Stimulated activated CD4-positive, alpha-beta T cell treated with anti-CD3 and anti-CD28 coated beads, Interleukin-4, amount 100 ng/mL, for 1 hour (primary cell): ENCODE measurements at places on chromosomes 13 and 19.

- DNase-seq, result no peak
Measured at GRCh38 chr19:18109341-18109732, 11.8 kb downstream of the MAST3 start.

DNA sequence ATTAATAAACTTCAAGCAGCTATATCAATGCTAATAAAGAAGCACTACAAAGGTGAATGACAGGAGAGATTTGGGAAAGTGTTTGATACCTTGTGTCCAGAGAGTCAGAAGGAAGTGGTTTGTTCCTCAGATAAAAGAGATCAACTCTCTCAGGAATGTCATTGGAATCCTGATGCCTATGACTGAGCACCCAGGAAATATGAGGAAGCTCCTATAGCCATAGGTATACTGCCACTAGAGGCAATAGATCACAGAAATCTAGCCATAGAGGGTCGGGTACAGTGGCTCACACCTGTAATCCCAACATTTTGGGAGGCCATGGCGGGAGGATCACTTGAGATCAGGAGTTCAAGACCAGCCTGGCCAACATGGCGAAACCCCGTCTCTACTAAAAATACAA, 612.6 kb downstream of the DACH1 start:
- no peak for DNase-seq

DNA sequence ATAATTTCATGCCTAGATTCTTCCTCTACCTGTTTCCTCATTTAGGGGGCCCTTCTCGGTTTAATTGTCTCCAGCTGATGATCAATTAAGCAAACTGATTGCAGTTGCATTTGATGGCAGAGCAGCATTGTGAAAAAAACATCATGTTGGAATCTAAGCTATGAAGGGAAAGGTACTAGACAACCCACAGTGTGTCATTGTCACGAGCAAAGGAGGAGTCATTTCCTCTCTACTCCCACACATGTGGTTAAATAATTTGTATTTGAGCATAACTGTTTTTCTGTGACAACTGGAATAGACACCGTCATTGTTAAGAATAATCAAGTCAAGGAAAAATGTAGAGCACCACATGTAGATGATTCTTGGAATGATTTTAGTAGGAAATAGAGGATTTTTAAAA, 240.3 kb downstream of the DCT start:
- no peak for DNase-seq

- DNase-seq, result peak; percentile 62
Measured at GRCh38 chr19:38224014-38224862, at the start of gene DPF1. TSS of gene DPF1 (minus strand) at chr19:38224222. CDS start at chr19:38224142, 80 bp downstream.

GRCh38 chr13:56906909-56907308, 233.8 kb upstream of the PRR20A start:
- DNase-seq, result no peak

DNA sequence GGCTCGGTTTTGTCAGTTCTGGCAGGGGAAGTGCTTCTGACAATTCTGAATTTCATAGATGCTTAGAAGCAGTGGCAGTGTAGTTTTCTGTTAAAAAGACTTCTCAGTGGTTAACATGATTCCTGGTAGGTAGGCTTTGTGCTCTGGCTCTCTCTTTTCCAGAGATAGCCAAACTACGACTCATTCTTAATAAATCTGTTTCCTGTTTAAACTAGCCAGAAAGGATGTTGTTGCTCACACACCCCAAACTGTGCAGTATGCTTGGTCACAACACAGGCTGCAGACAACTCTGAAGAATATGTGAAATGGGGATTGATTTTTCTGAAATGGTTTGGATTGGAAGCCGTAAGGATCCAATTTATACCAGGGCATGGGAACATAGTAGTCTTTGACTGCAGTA, 711.5 kb downstream of the PCDH17 start:
- no peak for DNase-seq

GRCh38 chr13:36454987-36455386, 22.7 kb downstream of the CCNA1 start:
- DNase-seq, result no peak

DNA sequence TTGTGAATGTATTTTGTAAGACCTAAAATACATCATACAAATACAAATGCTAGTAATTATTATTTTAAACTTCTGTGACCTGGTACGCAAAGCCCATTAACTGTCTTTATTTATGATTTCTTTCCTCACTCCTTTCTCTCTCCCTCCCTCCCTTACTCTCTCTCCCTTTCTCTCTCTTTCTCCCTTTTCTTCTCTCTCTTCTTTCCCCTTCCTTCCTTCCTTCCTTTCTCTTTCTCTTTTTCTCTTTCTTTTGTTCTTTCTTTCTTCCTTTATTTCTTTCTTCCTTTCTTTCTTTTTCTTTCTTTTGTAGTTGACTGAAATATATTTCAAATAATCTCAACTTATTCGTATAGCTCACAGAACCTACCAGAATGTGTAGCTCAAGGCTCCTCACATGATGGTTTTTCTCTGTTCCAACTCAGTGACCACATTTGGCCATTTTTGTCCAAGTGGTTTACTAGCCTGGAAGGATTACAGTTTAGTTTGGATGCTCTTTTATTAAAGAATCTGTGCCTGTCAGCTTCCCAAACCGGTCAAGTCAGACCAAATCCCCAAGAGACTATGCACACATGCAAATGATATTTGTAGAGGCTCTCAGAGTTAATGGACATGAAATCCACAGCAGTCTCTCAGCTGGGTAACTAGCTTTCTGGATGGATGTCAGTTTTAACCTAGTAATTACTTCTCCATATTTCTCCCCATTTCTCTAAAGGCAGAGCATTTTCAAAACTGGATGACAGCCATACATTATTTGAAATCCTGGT, 71.7 kb downstream of the POSTN start:
- DNase-seq, result no peak

GRCh38 chr13:112885782-112886268, 83.2 kb upstream of the MCF2L start:
- no peak for DNase-seq
